Posterior vena cava (tissue), 2 donors: ENCODE measurements at places on chromosomes 4 and X. TPM values are rescaled to one million over a fixed set of nuclear protein-coding genes. Genes with fewer than 3 reads are reported as not detected.

- DNase-seq: no peak
Measured at GRCh38 chr4:5928844-5929420, 36.0 kb upstream of the CRMP1 start.

DNA sequence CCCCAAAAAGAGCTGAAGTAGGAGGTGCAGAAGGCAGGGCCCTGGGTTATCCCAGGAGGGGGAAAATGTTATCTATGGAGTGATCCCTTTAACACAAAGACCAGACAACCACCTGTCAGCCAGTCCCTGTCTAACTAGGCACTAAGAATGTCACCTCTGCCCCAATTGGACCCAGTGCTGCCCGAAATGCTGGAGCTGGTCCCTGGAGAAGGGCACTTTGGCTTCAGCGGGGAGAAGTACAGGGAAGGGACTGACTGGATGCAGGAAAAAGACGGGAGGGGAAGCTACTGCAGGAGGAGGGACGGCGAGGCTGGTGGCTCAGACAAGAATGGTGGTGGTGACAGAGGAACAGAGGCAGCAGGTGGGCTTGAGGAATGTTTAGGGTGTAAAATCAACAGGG, 17.3 kb downstream of the PHKA2 start:
- no peak for DNase-seq

DNA sequence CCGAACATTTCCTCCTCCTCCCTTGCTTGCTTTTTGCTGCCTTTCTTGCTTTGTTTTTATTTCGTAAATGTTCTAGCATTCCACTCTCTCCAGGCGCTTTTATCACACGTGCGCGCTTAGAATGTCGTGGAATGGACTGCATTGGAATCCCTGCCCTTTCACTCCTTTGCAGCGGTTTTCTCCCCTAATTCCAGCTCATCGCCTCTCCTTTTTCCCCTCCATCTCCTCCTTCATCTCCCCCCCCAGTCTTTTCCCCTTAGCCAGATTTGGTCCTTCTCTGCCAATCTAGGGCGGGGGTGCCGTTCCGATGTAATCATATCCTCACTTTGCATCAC, 579 bp downstream of the OGT start:
- DNase-seq: no peak

Gene SPATA4
- not detected for total RNA-seq

- DNase-seq: no peak
Measured at GRCh38 chrX:36087366-36087765, 167.8 kb downstream of the CFAP47 start.

DNA sequence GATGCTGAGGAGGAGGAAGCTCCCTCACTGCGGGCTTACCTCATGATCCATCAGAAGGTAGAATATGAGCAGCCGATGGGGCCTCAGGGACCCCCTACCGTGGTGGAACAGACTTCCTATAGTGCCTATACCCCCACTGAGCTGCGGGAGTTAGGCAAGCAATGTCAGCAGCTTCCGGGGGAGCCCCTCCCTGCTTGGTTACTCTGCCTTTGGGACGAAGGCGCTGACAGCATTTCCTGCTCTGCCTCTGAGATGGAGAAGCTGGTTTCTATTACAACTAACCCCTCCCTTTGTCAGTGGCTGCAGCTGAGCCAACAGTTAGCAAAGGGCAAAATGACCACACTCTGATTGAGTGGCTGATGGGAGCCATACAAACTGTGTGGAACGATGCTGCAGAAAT, 430.7 kb downstream of the IDS start:
- DNase-seq: no peak
